ENCODE measurements at places on chromosomes 3 and 15.

DNA sequence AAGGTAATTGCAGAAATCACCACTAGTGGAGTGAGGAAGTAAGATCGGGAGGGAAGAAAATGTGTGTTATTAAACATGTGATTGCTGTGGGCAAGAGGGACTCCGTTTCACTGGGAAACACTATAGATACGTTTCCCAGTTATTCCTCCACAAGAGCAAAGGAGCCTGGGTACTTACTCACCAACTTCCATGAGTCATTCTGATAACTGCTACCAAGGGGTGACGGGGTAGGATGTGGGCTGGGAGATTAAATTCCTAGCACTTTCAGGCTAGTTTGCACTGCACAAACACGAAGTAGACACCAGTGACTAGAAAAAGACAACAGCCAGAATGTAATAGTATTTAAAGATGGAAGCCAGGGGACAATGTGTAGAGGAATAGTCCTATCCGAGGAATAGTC, 812.9 kb upstream of the CFAP20DC start:
- DNase-seq, result no peak

GRCh38 chr3:193885832-193886231, 250.1 kb upstream of the HES1 start:
- DNase-seq, result no peak

DNA sequence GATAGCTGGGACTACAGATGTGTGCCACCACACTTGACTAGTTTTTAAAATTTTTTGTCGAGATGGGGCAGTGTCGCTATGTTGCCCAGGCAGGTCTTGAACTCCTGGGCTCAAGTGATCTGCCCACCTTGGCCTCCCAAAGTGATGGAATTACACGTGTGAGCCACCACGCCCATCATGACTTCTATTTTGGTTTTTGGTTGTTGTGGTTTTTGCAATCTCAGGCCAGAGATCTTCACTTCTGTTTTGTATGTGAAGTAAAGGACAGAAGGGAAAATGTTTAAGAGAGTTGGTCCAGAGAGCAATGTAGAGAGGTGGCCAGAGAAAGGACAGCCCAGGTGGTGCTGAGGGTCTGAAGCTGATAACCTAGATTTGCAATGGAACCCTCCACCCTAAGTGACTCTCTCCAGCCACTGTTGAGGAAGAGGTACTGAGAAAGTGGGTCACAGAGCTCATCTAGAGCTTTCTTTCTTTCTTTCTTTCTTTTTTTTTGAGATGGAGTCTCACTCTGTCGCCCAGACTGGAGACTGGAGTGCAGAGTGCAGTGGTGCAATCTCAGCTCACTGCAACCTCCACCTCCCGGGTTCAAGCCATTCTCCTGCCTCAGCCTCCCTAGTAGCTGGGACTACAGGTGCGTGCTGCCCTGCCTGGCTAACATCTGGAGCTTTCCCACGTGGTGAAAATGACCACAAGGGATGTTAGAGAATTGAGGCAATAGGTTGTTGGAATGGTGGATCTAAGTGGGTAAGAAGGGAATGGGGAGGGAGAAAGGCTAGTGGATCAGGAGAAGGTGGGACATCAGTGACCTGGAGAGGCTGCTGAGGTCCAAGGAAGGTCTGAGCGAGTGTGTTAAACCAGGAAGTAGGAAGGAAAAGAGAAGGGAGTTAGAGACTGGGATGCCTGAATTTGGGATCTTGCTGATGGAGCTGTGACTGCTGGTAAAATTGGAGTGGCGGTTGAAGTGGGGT, 22.4 kb upstream of the SEMA4B start:
- DNase-seq, result no peak

DNA sequence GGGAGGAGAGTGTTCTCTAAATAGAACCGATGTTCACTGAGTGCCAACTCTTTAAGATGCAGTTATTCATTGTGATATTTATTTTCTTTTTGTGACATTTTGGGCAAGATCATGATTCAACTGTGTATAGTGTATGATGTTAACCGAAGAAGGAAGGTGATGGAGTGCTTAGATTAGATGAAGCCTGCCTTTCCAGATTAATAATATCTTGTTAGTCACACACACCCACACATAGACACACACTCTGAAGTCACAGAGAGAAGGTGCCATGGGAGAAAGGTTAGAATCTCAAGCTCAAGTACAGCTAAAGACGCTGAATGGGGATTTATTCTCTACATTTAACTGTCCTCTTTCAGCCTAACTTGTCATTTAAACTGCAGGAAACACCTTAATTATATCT, 77.0 kb downstream of the SLC9A9 start:
- DNase-seq, result no peak

DNA sequence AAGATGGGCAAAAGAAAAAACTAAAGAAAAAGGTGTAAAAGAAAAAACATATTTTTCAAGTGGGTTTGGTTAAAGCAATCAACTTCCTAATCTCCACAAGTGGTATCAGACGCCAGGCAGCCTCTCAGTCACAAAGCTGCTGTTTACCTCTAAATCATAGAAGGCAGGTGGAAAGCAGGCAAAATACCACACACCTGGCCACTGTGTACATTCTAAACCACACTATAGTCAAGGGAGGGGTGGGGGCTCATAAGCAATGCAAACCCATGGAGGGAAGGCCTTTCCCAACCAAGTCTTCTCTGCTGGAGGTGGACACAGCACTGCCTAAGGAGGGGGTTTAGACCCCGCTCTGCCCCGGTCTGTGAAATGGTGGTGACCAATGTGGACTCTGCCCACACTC, 50.4 kb downstream of the MCF2L2 start:
- no peak for DNase-seq

- DNase-seq, result no peak
Measured at GRCh38 chr15:80404057-80404760, at the start of gene ARNT2. Gene ARNT2, plus strand, starts transcription at chr15:80404382. Its CDS starts 134 bp downstream, at chr15:80404516.

DNA sequence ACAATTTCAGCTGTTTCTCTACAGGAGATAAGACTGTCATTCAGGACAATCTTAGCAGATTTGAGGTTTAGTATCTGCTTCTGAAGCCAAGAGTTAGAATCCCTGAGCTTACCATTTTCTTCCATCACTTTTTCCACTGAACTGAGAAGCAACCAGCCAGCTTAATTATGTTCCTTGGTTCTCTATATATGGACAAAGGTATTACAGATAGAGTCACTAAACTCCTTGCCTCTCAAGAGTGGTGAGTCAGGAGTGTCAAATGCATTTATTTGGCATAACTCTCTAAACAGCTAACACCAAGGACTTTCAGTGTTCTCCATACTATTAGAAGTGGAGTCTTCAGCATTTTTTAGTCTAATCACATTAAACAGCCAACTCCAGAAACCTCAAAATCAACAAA, 239.3 kb downstream of the ALCAM start:
- peak; percentile 23 for DNase-seq

- no peak for DNase-seq
Measured at GRCh38 chr3:151191095-151191494, 11.9 kb downstream of the GPR171 start.

- DNase-seq, result no peak
Measured at GRCh38 chr3:142965581-142965980, 2.1 kb upstream of the PAQR9 start.

DNA sequence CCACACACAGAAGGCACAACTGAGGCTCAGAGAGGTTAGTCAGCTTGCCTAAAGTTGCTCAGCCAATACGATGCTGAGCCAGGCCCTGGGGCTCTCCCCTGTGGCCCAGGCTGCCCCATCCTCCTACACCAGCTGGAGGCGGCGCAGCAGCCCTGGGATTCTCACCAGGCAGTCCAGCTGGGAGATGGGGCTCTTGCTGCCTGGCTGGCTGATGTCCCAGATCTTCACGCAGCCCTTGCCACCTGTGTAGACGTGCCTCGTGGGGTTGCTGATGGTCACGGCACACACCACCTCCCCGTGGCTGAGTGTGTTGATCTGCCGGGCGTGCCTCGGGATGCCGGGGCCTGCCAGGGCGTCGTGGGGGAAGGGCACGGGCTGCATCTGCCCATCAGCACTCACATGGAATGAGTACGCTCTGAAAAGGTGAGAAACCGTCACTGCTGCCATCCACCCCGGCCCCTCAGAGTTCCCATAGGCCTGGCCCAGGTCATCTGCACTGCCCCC, 42.8 kb downstream of the TLE3 start:
- DNase-seq, result no peak

GRCh38 chr3:182925944-182926337, 54.4 kb downstream of the DCUN1D1 start:
- no peak for DNase-seq

GRCh38 chr15:83733206-83733605, 79.3 kb downstream of the ADAMTSL3 start:
- peak; percentile 35 for DNase-seq

DNA sequence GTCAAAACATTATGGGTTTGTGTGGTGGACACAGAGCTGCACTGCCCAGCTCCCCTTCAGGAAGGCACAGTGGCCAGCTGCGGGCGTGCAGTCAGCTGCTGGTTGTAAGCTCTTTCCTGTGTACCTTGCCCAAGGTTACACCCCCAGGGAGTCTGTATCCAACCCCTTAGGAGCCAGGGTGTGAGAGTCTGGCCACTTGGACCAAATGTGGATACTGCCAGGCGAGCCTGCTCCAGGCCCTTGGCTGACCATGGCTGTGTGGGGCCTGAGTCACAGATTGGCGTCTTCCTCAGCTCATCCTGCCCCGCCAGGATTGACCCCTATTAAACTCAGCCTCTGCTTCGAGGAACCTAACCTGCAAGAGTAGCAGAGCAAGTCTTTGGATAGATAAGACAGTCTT, 56.9 kb downstream of the ABHD5 start:
- no peak for DNase-seq

DNA sequence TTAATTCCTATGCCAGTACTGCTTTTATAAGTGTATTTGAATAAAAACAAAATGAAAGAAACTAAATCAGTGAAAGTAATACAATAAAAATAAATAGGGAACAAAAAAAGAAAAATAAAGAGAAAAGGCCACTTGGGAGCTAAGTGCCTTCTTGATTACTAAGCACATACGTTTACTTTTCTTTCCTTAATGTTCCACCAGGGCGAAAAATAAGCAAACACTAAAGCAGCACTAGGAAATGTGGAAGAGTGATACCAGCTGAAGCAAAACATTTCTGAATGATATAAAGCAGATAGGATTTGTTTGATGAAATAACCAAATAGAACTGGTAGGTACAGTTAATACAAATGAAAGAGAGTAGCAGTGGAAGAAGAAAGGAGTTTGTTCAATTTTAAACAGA, 132.8 kb upstream of the ZPLD1 start:
- DNase-seq, result no peak

GRCh38 chr15:68227643-68228142, 1.8 kb downstream of the CLN6 start:
- DNase-seq, result no peak

GRCh38 chr3:31077021-31077601, 182.7 kb upstream of the GADL1 start:
- DNase-seq, result peak; percentile 56

GRCh38 chr3:94612631-94613030, 549.8 kb downstream of the NSUN3 start:
- no peak for DNase-seq

GRCh38 chr15:39414201-39414600, 166.7 kb upstream of the THBS1 start:
- no peak for DNase-seq

Data from fibroblast of skin of left biceps (primary cell).